ENCODE measurements at places on chromosomes 3 and 15. TPM values are rescaled to one million over a fixed set of nuclear protein-coding genes. Genes with fewer than 3 reads are reported as not detected.

DNA sequence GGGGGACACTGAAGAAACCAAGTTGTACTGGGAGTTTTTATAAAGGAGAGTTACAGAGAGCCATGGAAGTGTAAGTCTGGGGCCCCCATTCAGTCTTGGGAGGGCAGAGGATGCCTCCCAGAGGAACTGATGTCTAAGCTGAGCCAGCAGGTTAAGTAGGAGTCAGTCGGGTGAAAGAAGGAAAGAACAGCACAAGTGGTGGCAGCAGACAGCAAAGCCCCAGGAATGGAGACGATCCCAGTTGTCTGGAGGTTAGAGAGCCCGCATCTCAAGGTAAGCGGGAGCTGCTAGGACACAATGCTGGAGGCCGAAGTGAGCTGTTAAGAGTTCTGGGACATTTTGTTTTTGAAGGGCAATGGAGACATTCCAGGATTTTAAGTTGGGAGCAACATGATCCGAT, 88.8 kb downstream of the TAMM41 start:
- no peaks in the 10 kb centered on the region for H3K36me3 ChIP-seq
- DNase-seq, result no peak
- no peaks in the 10 kb centered on the region for H3K4me1 ChIP-seq
- H3K27ac ChIP-seq, result no peak overlapping the region
- no peaks in the 10 kb centered on the region for H3K27me3 ChIP-seq

- H3K27ac ChIP-seq, result no peak overlapping the region
- peaks cover 3% of the 10 kb centered on the region for H3K27me3 ChIP-seq
- H3K36me3 ChIP-seq, result no peaks in the 10 kb centered on the region
- no peak overlapping the region for H3K4me3 ChIP-seq
- H3K4me1 ChIP-seq, result no peaks in the 10 kb centered on the region
- DNase-seq, result no peak
These were observed 125.9 kb upstream of the DLG1 start for GRCh38 chr3:197424266-197424665.

PAQR5 gene
- not detected for total RNA-seq

DNA sequence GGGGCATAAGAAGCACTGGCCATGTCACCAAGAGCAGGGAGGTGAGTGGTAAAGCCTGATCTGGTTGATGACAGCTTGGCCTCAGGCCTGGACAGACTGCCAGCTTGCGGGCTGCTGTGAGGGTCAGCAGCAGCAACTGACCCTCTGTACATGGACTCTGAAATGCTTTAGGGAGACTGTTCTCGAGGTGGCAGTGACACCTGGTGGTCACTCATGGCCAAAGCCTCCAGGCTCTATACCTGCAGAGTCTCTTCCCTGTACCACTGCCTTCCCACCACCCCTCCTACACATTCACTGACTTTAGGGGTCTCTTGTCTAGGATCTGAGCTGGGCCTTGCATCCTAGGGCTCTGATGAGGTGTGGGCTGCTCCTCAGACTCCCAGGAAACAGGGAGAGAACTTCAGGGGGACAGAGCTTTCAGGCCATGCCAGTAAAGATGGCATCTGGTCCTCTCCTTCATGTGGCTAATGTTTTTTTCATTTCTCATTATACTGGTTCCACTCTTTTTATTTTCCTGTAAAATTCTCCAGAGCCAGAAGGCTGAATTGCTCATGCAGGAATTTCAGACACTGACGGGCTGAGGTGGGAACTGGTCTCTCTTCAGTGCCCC, 17.2 kb upstream of the TIMP4 start:
- no peak overlapping the region for H3K27ac ChIP-seq
- H3K4me3 ChIP-seq, result no peak overlapping the region
- H3K27me3 ChIP-seq, result no peaks in the 10 kb centered on the region
- peaks cover 5% of the 10 kb centered on the region for H3K4me1 ChIP-seq
- DNase-seq, result peak; percentile 60
- no peaks in the 10 kb centered on the region for H3K36me3 ChIP-seq

DNA sequence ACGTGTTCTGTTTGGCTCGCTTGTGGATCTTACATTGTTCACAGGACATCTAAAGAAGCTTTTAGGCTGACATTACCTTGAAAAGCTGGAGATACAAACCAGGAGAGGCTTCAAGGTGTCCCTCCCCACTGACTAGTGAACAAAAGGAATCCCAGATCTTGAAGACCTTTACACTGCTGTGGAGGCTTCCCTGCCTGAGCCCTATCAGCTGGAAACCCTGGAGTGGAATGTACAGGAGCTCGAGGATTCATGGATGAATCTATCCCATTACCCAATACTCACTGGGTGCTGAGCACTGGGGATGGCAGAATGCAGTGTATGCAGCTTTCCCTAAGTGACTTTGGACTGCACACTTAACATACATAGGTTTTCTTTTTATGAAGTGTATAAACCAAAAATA, 82.3 kb upstream of the MFGE8 start:
- H3K4me3 ChIP-seq, result no peak overlapping the region
- H3K27me3 ChIP-seq, result no peaks in the 10 kb centered on the region
- H3K27ac ChIP-seq, result no peak overlapping the region
- H3K36me3 ChIP-seq, result no peaks in the 10 kb centered on the region
- DNase-seq, result no peak
- H3K4me1 ChIP-seq, result no peaks in the 10 kb centered on the region

- H3K27me3 ChIP-seq, result no peaks in the 10 kb centered on the region
- H3K4me1 ChIP-seq, result no peaks in the 10 kb centered on the region
- no peak for DNase-seq
- no peaks in the 10 kb centered on the region for H3K36me3 ChIP-seq
- no peak overlapping the region for H3K27ac ChIP-seq
These were observed 129.1 kb upstream of the ABHD17C start for GRCh38 chr15:80565988-80566387.

TPRG1 gene
- total RNA-seq, result 2.8 TPM

ANKRD34C gene
- not detected for total RNA-seq
